ENCODE measurements at places on chromosomes 1 and 21.
A peak's percentile ranks its signal among the peaks of the same experiment; 100 is the strongest.

DNA sequence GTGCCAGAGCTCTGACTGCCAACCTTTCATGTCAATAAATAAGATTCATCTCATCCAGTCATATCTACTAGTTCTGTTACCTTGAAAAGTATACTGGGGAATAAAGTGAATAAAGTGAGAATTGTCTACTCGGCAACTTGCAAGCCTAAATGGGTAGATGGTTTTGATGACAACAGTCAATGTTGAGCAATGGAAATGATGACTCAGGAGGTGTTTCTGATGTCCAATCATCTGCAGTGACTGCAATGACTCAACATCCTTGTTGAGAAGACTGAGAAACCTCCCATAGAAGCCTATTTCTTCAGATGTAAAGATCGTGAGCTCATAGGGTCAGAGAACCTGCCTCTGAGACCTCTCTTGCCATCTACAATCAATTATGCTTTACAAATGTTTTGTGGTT is 276.4 kb downstream of the SPATA17 start:
- DNase-seq, result no peak

GRCh38 chr1:245588116-245588639 is 433.4 kb downstream of the KIF26B start:
- no peak for DNase-seq

DNA sequence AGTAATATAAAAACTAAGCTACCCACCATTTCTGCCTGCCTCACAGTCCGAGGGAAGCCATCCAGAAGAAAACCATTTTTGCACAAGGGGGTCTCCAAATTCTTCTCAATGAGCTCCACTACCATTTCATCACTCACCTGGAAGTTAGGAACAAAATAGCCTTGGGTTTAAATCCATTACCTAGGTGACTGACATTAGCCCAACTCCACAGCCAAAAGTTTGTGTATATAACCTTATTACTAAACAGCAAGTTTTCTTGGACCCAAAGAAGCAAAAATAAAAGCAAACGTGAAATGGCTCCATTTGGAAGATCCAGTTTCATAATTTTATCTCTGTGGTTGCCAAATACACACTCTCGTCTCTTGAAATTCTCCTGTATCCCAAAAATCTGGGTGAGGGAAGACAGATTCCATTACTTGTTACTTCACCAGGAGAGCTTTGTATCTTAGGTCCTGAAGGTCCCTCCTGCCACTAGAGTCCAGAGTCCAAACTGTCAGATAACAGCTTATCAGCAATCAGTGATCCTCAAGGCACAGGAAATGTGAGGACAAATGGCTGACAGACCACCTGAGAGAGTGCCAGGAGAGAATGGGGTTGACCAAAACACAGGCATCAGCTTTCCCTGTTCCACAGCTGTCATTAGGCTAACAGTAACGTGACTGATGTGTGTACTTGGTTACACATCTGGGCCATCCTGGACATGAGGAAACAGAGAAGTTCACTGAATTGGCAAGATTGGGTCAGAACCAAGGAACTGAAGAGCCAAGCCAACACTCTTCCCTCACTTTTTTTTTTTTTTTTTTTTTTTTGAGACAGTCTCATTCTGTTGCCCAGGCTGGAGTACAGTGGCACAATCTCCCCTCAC is 14.9 kb downstream of the AK2 start:
- DNase-seq, result no peak

DNA sequence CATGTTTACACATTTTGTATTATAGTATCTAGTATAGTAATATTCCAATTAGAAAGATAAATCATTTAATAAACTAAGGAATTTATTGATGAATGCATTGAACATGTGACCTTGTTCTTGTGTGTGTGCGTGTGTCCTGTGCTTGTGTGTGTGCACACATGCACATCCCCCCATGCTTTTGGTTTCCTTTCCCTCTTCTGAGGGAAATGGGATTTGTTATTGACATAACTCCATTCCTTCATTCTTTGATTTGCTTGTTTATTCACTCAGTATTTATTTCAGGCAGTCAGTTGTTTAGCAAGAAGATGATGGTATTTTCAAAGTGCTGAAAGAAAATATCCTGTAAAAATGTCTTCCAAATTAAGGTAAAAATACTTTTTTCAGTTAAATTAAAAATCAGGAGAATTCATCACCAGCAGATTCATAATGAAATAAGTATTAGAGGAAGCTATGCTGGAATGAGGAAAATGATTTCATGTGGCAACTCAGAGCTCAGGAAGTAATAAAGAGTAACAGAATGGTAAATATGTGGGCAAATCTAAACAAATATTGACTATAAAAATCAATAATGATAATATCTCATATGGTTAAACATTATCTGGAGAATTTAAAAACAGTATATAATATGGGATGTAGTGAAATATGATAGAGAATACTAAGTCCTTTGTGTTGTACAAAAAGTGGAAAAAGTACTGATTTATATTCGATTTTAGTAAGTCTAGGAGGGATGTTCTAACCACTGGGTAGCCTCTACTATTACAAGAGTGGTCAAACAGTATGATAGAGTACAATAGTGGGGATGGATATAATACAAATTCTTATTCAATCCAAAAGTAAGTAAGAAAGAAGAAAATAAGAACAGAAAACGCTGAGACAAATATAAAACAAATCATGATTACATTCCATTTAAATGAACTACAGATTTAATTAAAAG is 35.2 kb upstream of the SIPA1L2 start:
- DNase-seq, result no peak

DNA sequence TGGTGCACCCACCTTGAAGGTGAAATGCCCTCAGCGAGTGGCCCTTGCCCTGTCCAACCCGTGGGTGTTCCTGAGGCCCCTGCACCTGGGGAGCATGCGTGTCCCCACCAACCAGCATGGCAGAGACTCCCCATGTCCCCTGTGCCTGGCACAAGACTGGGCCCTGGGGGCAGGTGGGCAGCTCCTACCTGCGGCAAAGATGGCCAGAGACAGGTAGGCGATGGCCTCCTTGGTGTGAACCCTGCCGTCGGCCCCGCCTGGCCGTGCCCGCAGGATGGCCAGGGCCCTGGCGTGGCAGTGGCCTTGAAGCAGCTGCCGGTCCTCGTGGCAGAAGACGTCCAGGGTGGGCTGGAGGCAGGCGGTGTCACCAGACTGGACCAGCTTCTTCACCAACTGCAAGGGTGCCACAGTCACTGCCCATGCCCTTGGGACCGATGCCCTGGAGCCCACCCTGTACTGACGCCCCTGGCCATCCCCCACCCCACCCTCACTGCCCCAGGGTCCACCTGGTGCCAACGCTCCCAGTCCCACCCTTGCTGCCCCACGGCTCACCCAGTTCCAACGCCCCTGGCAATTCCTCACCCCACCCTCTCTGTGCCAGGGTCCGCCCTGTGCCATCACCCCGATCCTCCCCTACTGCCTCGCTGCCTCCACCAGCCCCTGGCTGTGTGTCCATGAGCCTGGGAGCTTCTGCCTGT is 15.7 kb downstream of the TTC34 start:
- DNase-seq, result no peak

DNA sequence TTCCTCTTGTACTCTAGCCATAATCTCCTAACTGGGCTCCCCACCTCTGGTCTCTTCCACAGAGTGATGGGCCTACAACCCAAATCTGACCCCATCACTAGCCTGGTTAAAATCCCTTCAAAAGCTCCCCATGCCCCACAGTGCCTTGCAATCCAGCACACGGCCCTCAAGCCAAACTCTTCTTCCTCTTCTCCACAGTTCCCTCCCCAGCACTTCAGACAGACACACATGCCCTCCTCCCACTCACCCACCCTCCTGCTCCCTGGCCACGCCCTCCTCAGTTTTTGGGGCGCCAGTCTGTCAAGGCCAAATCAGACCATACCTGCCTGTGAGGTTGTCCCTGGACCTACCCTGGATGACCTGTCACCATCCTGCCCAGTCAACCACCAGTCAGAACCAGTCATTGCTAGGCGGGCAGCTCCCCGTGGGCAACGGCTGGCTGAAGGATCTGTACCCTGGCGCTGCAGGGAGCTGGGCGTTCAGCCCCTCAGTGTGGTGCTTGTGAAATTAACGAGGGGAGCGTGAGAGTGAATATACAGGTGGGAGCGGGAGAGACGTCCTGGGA is 753 bp downstream of the C1orf210 start:
- DNase-seq, result no peak

DNA sequence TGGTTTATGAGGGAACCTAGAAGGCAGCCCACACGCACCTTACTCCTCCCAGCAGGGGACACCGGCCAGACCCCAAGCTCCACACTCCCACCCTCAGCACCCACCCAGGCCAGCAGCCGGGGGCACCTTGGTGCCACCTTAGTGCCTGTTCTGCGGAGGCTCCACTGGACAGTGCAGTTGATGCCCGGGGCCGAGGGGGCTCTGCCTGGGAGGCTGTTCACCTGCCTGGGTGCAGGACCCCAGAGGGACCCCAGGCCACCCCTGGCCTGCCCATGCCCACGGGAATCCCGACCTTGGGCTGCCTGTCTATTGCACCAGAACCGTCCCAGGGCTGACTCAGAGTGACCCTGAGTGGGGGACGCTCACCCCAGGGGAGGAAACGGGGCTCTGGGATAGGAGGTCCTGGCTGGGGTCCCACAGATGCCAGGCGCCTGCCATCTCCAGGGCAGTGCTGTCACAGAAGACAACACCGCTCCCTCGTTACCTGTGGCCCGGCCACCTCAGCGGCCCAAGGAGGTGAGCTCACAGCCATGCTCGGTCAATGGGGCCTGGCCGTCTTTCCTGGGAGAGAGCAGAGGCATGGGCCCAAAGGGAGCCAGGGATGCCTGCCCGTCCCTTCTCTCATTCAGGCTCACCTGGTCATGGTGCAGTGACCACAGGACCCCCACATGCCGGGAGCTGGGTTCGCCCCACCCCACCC is 696 bp downstream of the SCNN1D start:
- no peak for DNase-seq

GRCh38 chr1:32480003-32480402 is 15.1 kb downstream of the ZBTB8B start:
- no peak for DNase-seq

GRCh38 chr21:34941162-34941561 is 107.9 kb downstream of the RUNX1 start:
- DNase-seq, result no peak

DNA sequence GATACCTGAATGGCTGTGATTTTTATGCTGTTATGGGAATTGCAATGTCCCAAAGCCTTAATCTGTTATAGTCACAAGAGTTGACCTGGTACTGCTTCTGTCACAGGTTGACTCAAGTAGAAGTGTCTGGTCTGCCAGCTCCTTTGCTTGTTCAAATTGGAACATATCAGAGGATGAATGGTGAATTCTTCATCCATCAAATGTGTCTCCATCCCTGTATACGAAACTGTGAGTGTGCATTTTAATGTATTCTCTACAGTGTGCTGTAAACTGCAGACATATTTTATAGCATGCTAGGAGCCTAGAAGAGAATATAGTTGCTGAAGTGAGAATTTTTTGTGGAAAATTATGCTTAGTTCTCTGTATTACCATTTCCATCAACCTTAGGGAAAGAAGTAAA is 608.4 kb downstream of the AMY1C start:
- DNase-seq, result no peak

- DNase-seq, result no peak
Measured at GRCh38 chr21:41254090-41254700, 62.4 kb upstream of the FAM3B start.

DNA sequence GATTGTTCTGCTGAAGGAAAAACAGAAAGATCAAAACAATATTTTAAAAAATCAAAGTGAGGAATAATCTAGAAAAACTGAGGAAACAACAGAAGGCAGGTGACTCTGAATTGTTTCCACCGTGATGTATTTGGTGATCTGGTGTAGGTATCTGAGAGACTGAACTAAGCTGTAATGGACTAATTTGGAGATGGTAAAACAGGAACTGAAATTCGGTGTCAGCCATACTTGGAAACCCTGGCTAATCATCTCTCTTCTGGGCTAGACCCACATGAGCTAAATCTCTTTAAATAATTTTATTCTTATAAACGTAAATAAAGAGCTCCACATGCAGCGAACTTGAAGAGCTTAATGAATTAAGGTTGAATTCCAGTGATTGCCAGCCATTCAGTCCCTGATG is 1226.1 kb downstream of the NCAM2 start:
- DNase-seq, result no peak

DNA sequence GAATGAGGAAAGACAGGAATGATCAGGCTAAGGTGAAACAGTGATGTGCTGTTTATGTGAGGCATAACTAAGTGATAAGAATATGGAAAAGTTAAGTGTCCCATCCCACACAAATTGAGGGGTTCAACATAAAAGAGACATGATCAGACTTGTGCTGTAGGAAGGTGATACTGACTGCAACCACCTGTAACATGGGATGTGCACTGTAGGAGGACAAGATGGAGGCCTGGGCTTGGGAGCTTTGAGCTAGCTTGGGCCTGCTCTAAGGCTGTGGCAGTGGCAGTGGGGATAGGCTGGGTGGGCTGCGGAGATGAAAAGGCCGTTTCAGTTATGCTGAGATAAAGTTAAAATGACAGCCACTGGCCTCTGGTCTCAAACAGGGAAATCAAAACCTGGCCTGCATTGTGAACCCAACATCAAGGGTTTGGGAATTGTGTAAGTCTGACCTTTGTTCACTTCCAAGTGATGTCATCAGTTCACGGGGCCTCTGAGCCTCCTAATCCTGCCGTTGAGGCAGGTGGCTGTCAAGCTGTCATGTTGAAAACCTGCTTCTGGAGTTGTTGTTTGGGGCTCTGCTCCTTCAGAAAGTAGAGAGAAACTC is 61.2 kb upstream of the TENT5C start:
- no peak for DNase-seq

- no peak for DNase-seq
Measured at GRCh38 chr21:45845770-45846090, 135.8 kb upstream of the COL6A1 start.

- peak; percentile 32 for DNase-seq
Measured at GRCh38 chr1:100719490-100719889, at the start of gene VCAM1. TSS of gene VCAM1 (plus strand) at chr1:100719742. CDS start at chr1:100719861, 119 bp downstream.

DNA sequence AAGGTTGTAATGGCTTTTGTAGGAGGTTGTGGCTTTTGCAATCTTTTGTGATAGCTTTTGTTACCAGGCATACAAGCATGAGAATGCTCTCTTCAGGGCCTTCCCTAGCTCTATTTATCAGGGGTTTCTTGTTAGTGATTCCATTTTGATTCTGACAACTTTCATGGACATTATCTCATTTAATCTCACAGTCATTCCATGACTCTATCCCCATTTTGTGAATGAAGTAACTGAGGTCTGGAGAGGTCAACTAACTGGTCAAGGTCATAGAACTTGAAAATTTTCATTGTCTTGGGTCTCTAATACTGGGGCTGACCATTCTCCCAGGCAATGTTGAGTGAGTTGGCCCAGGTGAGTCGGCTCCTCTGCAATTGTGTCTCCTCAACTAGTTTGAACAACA is 11.2 kb upstream of the LAMTOR5 start:
- DNase-seq, result no peak

- DNase-seq, result no peak
Measured at GRCh38 chr1:71882226-71882625, 400.1 kb downstream of the NEGR1 start.

DNA sequence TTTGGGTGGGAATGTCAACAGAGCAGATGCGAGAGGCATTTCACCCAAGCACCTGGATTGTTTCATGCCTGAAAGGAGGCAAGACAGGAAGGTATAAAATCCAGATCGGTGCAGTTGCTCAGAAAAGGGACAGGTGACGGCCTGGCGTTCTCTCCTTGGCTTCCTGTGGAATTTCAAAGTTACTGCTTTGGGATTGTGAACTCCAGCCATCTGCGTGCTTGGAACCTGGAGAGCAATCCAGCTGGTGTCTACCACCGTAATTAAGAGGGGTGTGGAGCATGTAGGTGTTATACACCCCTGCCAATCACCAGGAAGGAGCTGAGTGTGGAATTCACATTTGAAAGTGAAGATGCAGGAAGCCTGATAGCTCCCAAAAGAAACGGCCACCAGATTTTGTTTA is 286.1 kb downstream of the KIF26B start:
- no peak for DNase-seq

GRCh38 chr21:38721958-38722357 is 83.8 kb upstream of the ETS2 start:
- DNase-seq, result no peak

- no peak for DNase-seq
Measured at GRCh38 chr1:175597969-175598765, 145.2 kb downstream of the TNR start.

All from right kidney (tissue), 9 donors.